ENCODE measurements at places on chromosomes 2 and 18.

- DNase-seq = no peak
Observed at GRCh38 chr2:144085016-144085415, 434.9 kb downstream of the ZEB2 start.

DNA sequence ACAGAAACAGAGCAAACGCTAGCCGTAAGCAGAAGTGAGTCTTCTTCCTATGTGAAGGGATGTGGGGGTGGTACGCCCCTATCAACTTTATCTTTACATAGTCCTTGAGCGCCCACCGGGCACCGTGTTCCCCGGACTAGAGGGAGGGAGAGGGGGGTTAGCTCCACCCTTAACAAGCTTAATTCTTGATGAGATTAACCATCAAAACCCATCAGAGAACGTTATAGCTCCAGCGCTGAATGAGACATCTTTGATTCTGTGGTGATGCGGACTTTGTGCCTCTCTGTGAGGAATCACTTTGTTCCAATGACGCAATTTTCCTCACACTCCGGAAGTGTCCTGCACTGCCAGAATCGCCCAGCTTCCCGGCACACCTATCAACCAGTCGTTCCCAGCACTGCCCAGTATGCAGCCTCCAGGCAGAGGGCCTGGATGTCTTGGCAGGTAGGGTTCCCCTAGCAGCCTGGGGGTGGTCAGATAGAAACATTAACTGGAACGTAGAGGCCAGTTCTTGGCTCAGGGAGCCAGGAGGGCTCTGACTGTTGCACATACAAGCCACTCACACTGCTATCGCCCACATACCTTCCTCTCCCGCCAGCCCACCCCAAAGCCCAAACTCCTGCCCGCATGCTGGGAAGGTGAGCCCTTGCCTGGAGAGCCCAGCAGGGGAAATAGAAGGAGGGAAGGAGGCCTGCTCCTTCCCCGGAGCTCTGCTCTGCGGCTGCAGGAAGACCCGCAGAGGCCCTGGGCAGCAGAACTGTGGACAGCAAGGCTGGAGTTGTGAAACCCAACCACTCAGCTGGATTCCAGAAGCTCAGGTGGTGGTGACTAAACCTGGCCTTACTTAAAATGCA lies 1.9 kb upstream of the ODC1 start:
- DNase-seq = no peak

GRCh38 chr2:18218160-18218933 lies 339.9 kb downstream of the KCNS3 start:
- DNase-seq = no peak

- no peak for DNase-seq
Observed at GRCh38 chr2:5915881-5916310, 223.7 kb downstream of the SOX11 start.

DNA sequence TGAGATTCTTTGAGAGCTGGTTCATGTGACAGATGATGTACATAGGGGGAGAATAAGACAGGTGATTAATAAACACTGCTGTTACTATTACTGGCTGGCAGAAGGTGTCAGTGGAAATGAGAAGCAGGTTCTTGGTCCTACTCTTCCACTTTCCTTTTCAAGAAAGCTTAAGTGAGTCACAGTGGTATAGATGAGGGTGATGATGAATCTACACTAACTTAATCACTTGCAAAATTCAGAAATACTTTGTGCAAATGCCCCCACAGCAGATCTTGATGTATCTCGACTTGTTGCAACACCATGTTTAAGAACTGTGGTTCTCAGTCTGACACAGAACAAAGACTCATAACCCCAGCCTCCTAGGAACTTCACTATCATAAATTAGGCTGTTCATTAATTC lies 35.9 kb upstream of the MGAT5 start:
- DNase-seq = no peak

DNA sequence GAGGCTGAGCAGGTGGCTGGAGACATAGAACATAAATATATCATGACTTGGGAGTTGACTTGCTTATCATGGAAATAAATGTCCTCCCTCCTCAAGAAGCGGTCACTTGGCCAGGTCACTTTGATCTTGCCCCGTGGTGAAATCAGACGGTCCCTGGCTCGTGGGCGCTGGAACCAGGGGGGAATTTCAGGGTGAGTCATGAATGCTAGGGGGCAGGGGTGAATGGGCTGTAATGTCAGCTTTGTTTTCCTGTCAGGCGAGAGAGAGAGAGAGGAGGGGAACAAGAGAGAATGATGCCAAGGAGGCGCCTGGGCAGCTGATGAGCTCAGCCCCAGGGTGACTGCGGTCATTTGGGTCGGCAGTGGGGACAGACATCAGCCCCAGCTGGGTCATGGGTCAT lies 47.7 kb downstream of the RRM2 start:
- no peak for DNase-seq

DNA sequence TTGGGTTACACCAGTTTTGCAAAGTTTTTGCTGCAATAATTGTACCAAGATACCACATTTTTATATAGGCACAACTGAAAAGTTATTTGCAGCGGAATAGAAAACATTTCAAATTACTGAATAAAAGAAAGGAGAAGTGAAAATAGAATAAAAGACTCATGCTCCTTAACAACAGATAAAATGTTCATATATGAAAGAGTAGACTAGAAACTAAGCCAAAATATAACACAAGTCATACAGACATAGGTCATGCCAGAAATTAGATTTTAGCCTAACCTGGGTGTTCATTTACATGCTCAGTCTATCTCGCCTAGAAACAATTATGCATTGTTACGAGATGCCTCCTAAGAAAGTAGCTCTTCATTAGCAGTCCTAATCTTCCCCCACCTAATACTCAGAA lies 16.4 kb upstream of the MAP3K20 start:
- no peak for DNase-seq

DNA sequence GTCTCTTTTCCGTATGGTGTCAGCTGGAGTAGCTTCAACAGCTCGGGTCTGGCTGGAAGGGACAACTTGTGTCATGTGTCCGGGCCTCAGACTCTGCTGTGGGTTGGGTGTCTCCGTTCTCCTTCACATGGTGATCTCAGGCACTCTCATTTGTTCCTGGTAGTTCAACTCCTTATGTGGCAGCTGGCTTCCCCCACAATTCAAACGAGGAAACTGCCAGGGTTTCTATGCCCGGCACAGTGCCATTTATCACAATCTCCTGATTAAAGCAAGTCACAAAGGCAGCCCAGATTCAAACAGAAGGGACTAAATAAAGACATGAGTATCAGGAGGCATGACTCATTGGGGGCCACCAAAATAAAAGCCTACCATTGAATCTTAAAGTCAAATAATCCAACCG lies 22.7 kb downstream of the MRO start:
- DNase-seq = no peak
